B cell (primary cell): ENCODE measurements at places on chromosomes 7 and 10.

GRCh38 chr7:158362001-158362400, 225.6 kb downstream of the PTPRN2 start:
- no peak for DNase-seq

GRCh38 chr10:110273474-110273873, 31.2 kb downstream of the SMNDC1 start:
- peak; percentile 20 for DNase-seq

- DNase-seq: no peak
Observed at GRCh38 chr7:108535257-108535656, 9.3 kb upstream of the PNPLA8 start.

GRCh38 chr10:86824151-86824550, 67.7 kb downstream of the BMPR1A start:
- DNase-seq: no peak

- no peak for DNase-seq
Observed at GRCh38 chr7:45911311-45911710, 9.8 kb downstream of the IGFBP3 start.

- DNase-seq: no peak
Observed at GRCh38 chr10:90213346-90213745, 512.0 kb downstream of the KIF20B start.

GRCh38 chr10:57165671-57166070, 804.6 kb upstream of the ZWINT start:
- no peak for DNase-seq

DNA sequence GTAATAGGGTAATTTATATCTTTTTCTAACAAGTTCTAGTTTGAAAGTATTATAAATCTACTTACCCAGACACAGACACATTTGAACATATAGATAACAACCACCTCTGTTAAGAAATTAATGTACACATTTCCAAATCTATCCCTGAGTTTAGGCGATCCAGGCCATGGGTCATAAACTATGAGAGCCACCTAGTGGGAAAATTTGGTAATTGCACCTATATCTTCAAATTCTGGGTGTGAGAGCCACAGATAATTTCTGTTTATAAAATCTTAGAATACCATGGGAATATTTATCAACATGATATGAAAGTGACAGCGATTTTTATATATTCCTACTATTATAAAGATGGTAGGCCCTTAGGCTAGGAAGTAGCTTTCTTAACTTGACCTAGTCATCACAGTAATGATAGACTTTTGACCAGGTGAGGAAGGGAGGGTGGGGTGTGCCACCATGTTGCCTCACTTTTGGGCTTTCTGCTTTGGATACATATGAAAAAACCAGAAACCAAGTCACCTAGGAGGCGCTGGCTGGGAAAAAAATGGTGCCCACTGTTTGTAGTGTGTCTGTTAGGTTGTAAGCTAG, 8.0 kb upstream of the EPHA1 start:
- peak; percentile 65 for DNase-seq

GRCh38 chr7:15862016-15862780, 175.7 kb upstream of the MEOX2 start:
- DNase-seq: no peak

DNA sequence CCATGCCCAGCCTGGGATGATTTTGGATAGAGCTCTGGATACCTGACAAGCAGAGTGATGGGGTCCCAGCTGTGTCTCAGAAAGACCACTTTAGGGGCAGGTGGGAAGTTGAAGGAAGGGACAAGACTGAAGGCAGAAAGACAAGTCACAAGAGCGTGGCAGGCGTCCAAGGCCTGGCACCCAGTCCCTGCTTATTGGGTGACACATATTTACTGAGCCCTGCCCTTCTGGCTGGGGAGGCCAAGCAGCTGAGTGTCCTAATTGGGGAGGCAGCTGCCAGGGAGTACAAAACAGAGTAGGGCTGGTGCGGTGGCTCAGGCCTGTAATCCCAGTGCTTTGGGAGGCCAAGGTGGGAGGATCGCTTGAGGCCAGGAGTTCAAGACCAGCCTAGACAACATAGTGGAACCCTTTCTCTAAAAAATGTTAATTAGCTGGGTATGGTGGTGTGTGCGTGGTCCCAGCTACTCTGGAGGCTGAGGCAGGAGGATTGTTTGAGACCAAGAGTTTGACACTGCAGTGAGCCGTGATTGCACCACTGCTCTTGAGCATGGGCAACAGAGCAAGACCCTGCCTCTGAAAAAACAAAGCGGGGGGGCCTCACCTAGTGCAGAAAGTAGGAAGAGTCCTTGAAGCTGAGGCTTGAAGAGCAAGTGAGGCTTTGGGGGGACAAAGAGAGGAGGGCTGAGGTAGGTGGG, 53.0 kb upstream of the GTF2I start:
- DNase-seq: no peak

- peak; percentile 90 for DNase-seq
Observed at GRCh38 chr7:2508327-2509215, 11.0 kb upstream of the LFNG start.

- DNase-seq: no peak
Observed at GRCh38 chr7:47453093-47454061, 128.5 kb downstream of the TNS3 start.

DNA sequence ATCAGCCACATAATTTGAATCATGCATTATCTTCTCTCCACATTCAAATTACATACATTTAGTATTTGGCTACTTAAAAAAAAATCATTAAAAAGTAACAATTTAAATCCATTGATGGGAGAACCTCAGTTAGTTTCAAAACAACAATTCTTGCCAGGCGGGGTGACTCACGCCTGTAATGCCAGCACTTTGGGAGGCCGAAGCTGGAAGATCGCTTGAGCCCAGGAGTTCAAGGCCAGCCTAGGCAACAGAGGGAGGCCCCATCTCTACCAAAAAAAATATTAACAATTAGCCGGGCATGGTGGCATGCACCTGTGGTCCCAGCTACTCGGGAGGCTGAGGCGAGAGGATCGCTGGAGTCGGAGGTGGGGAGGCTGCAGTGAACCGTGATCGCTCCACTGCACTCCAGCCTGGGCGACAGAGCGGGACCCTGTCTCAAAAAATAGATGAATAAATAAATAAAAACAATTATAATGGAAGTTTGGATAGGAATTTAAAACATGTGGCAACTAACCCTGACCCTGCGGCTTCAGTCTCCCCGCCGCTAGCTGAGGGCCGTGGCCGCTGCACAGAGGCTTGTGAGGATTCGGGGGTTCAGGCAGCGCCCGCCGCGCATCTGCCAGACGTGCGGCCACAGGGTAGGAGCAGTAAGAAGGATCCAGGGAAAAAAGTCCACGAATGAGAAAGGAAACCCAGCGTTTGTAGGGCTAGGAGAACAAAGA, 1.1 kb upstream of the CSGALNACT2 start:
- no peak for DNase-seq

DNA sequence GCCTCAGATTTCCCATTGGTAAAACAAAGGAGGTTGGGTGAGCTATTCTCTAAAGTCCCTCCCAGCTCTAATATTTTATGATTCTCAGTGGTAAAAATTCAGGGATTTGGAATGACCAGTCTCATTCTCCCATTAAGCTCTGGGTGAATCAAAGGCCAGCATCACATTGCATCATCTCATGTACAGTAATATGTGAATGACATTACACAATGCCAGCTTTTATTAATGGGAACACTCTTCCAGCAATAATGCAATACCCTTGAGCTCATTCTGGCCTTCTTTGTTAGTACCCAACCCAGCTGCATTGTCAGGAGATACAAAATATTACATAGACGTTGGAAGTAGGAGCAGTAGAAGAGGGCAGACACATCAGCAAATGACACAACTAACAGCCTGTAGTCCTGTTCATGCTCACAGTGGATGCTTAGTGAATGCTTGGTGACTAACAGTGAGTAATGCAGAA, 100.0 kb upstream of the EGR2 start:
- DNase-seq: no peak

DNA sequence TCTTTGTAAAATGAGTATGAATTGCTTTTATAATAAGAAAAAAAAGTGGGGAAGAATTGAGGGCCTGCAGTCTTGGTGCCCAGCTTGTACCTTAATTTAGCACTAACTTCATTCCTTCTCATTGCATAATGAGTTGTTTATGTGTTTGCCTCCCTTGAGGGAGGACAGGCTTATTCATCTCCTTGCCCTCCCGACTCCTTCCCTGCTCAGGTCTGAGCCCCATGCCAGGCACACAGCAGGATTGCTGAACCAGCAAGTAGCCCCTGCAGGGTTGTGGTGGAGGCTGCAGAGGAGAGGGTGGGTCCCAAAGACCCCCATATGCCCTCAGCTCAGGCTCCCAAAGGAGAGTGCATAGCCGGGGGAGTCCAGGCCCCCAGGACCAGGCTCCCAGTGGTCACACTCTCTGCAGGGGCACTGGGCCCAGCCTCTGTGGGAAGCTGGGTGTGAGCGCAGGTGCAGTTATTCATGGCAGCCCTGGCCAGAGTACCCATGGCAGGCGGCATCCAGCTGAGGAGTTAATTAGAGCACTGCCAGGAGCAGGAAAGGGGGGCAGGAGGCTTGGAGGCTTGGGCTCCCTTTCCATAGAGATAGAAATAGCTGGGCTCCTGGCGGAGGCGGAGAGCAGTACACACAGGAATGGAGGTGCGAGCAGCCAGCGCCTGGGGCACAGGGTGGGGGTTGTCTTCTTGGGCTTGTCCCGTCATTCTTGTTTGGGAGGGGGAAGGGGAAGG, 28.2 kb upstream of the GOLGA7B start:
- no peak for DNase-seq

GRCh38 chr10:110181451-110181850, 26.0 kb upstream of the MXI1 start:
- no peak for DNase-seq

DNA sequence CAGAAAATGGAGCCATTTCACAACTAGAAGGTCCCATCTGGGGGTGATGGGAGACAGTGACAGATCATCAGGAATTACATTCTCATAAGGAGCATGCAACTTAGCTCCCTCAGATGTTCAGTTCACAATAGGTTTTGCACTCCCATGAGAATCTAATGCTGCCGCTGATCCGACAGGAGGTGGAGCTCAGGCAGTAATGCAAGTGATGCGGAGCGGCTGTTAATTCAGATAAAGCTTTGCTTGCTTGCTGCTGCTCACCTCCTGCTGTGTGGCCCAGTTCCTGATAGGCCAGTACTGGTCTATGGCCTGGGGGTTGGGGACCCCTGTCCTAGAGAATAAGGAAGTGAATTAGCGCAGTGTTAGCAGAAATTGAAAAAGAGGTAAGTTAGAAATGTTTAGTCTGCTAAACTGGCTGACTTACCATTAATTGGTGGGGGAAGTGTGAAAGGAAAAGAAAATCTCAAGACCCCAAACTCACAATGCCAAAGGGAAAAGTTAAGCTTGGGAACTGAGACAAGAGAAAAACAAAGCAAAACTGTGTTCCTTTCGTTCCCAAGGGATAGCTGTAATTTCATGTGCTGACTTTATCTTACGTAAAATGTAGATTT, 76.4 kb downstream of the LYZL2 start:
- no peak for DNase-seq

DNA sequence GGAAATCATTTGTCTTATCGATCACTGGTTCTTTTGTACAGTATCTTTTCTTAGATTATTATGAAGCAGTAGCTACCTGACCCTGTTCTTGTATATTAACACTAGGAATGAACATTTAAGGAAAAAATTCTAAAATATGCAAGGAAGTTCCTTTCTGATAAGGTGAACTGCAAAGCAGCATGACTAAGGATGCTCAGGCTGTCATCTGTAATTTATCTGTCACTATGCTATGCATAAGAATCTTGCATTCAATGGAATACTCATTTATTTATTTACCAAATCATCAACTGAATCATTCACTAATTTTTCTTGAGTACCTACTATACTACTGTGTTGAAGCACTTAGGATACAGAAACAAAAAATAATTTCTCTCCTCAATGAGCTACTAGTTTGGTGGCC, 5.8 kb downstream of the GSDME start:
- DNase-seq: no peak

DNA sequence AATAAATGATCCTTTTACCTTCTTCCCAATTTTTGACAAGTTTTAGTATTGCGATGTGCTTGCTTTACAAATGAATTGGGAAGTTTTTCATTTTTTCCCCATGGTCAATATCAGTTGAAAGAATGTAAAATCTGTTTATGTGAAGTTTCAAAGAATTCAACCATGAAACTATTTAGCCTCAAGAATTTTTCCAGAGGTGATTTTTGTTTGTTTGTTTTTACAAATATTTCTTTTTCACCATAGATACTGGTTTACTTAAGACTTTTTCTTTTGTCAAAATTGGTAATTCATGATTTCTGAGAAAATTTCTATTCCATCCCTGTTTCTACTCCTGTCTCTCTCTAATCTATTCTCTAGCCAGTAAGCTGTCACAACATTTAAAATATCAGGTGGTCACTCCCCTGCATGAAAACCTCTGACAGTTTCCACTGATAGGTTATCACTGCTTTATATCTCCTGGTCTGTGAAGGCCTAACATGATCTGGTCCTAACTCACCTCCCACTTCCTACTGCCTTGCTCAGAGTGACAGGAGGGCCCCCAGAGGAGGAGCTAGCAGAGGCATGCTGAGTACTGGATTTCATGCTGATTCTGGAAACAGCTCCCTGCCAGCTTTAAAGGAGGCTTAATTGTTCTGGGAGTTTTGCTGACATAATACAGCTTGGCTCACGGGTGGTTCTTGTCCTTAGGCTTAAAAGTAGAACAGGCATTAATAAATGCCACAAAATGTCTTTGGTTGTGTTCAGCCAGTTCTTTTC, 7.6 kb upstream of the ARMS2 start:
- DNase-seq: no peak

GRCh38 chr10:27660268-27660667, 85.4 kb downstream of the MKX start:
- no peak for DNase-seq

DNA sequence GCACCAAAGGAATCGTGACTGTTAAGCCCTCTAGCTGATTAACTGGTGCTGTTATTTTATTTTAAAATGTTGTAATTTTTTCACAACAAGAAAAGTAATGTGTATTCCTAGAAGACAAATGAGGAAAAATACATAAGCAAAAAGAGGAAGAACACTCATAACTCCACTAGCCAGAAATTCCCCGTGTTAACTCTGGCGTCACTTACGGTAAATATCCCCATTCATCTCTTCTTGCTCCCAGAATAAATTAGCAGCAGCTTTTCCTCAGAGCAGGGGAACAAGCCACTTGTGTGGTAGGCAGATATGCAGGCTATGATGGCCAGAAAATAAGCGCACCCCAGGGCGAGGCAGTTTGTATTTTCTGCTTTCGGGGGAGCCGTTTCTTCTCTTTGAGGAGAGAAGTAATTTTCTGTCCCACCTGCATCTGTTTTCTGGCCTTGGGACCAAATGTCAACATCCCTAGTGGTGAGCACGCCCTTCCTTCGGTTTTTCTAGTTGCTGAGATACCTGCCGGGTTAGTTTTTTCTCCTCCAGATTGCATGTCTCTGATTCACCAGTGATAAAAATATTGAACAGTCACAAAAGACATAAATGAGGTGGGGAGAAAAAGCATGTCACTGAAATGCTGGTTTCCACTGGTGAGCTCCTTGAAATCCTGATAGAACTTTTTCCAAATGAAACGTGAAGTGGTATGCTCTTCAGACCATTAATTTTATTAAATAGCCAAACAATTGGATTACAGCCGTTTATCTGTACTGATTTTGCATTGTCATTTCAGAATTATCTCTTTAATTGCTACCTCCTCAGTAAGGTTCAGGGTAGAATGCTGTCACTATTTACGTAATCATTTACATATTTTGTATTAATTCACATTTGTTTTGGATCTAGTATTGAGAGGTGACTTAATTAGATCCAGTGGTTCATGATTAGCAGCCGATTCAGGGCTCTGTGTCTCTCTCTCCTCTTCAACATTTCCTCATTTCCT, 268.1 kb downstream of the CAMK1D start:
- DNase-seq: peak; percentile 26
